HepG2 (cell line): ENCODE measurements at places on chromosomes 12 and 14. TPM values are rescaled to one million over a fixed set of nuclear protein-coding genes. Genes with fewer than 3 reads are reported as not detected.

The CMA1 gene
- not detected in 2 replicates for total RNA-seq

The PRR4 gene
- 1.2 and 2.3 TPM in 2 replicates for total RNA-seq

The OAS2 gene
- total RNA-seq = 0.24 and 0.44 TPM in 2 replicates

The MYF5 gene
- total RNA-seq = not detected in 2 replicates

DNA sequence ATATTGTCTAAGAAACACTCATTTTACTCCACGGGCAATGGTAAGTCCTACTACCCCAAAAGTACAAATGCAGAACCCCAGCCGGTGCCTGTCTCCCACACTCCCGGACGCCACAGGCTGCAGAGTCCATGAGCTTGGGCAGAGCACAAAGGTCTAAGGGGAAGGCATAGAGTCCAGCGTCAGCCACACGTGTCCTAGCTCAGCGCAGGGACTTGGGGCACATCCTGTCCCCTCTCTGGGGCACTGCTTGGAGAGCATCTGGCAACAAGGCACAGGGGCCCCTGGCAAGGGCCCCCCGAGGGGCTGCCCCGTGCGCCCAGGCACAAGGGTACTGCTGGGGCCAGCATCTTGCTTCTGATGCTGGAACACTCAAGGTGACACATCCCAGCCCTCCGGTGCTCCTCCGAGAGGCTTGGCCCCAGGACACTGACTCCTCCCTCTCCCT, 58.4 kb downstream of the BCL11B start:
- no peak for DNase-seq

GRCh38 chr14:104183796-104184195, 45.4 kb downstream of the KIF26A start:
- DNase-seq = no peak

DNA sequence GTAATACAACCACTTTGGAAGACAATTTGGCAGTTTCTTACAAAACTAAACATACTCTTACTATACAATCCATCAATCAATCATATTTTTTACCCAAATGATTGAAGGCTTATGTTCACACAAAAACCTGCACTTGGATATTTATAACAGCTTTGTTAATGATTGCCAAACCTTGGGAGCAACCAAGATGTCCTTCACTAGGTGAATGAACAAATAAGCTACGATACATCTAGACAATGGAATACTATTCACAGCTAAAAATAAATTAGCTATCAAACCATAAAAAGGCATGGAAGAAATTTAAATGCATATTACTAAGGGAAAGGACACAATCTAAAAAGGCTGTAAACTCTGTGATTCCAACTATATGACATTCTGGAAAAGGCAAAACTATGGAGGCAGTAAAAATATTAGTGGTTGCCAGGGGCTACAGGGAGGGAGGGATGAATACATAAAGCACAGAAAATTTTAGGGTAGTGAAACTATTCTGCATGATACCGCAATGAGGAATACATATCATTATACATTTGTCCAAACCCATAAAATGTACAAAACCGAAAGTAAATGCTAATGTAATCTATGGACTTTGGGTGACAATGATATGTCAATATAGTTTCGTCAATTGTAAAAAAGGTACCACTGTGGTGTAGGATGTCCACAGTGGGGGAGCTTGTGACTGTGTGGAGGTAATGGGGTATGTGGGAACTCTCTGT, 70.5 kb downstream of the GPR65 start:
- peak; percentile 5 for DNase-seq

GRCh38 chr12:124720681-124721500, 142.8 kb downstream of the SCARB1 start:
- no peak for DNase-seq

DNA sequence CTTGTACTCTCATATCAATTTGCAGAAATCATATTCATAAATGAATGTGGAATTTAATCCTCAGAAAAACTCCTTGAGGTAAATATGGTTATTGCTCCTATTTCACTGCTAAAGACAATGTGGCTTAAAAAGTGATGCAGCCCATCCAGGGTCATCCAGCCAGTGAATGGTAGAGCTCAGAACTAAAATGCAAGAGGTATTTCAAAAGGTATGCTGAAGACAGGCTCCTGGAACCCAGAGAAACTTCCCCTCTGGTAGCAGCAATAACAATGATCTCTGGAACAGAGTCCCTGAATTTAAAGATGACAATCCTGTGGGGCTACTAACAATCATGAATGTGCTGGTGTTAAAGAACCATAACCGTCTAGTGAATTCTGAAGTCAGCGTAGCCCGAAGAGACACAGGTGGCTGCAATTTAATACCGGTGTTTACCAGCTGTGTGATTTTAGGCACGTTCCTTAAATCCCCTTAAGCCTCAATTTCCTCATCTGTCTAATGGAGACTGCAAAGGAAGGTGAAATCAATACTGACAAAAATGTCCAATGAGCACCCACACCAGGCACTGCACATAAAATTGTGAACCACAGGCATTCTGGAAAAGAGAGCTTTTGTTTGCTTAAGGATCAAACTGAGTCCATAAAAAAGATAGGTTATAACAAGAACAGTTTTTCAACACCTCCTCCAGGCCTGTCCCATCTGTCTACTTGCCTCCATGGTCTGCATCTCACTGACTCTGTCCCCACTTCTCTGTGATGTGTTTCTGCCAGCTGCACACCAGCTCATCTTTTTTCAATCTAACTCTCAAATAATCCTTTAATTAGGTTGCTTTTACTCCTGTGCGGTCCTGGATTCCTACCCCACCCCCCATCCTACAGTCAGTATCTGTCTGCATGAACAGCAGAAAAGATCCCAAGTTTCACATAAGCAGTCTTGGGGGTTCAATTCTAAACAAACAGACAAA, 10.5 kb downstream of the TM7SF3 start:
- no peak for DNase-seq

GRCh38 chr12:6773590-6774351, 1.5 kb downstream of the LAG3 start:
- DNase-seq = no peak
